NCI-H2081 treated with DMSO at 0.1 percent for 48 hours (cell line): ENCODE measurements at places on chromosomes 1 and 21.

- no peak for DNase-seq
These were observed 996 bp upstream of the TMEM51 start for GRCh38 chr1:15152318-15153183.

- DNase-seq = no peak
These were observed 5.0 kb downstream of the C1orf226 start for GRCh38 chr1:162386292-162387225.

DNA sequence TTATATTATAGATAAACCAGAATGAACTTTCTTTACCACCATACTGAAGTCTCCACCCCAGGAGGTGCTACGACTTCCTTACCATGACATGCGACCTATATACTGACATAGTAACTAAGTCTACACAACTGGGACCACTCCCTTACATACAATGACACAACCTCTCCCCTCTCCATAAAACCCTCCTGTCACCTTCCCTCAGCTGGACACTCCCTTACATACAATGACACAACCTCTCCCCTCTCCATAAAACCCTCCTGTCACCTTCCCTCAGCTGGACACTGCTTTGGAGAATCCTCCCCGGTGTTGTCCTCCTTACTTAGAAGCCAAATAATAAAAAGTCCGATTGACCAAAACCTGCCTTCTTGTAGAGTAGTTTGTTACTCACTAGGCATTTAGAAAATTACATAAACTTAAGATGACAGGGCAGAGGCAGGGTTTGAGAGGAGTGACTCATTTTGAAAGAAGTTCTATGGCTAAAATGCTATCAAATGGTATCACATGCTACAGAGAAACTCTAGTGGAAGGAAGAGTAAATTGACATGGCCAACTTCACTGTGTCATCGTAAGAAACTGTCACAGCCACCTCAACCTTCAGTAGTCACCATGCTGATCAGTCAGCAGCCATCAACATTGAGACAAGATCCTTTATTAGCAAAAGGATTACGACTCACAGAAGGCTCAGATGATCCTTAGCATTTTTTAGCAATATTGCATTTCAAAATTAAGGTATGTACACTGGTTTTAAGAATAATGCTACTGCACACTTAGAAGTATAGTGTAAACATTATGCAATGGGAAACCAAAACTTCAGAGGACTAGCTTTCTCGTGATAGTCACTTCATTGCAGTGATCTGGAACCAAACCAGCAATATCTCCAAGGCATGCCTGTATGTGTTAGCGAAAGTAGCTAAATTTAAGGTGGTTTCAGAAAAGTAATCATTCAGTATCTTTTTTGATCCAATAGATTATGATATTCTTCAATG, 56.4 kb downstream of the AHCTF1 start:
- DNase-seq = no peak

DNA sequence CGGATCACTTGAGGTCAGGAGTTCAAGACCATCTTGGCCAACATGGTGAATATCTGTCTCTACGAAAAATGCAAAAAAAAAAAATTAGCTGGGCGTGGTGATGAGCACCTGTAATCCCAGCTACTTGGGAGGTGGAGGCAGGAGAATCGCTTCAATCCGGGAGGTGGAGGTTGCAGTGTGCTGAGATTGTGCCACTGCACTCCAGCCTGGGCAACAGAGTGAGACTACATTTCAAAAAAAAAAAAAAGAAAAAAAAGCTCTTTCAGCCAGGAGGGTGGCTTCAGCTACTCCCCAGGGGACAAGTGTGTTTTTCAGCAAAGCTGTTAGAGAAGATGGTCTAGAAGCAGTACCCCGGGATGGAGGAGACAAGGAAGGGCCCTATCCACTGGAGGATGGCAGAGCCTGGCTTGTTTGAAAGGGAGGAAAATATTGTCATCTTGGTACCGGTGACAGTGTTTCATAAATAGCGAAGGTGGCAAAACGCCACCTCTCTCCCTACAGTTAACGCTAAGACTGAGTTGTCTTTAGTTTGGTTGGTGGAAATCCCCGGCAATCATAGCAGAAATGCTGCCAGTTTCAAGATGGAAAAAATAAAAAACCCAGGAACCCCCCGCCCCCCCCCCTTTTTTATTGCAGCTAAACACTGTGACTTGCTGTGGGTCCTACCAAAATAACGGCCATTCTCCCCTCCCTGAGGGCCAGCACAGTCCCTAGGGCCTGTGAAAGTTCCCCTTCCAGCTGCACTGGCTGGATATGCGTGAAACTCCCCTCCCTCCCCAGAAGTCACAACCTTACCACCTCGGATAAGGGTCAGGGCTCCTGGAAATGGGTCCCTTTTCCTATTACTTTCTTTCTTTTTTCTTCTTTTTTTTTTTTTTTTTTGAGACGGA, 3.5 kb downstream of the PIK3CD start:
- no peak for DNase-seq

GRCh38 chr1:77583483-77583882, 99.0 kb downstream of the ZZZ3 start:
- no peak for DNase-seq

DNA sequence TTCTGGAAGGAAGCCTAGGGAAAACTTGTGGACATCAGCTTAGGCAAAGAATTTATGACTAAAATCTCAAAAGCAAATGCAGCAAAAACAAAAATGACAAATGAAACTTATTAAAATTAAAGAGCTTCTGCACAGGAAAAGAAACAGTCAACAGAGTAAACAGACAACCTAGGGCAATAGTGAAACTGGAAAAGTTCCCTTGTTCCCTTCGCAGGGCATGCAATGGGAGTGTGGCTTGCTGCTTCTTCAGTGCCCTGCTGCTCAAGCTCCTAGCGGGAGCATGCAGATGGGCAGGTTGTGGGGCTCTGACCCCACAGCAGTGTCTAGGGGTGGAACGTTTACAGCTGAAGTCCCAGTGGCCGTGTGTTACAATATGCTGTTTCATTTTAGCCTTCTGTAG, 1797.4 kb downstream of the NCAM2 start:
- no peak for DNase-seq

- DNase-seq = no peak
These were observed 89.3 kb upstream of the QSOX1 start for GRCh38 chr1:180065408-180065807.

GRCh38 chr21:41064334-41064791, 103.6 kb upstream of the BACE2 start:
- DNase-seq = no peak

- no peak for DNase-seq
These were observed at the start of gene AMIGO1 for GRCh38 chr1:109509176-109510134. AMIGO1 (minus strand) TSS chr1:109509727; CDS start chr1:109508912, 815 bp downstream.

- DNase-seq = no peak
These were observed 114.6 kb upstream of the VAV3 start for GRCh38 chr1:108079440-108080025.

GRCh38 chr1:28428012-28428411, 58.5 kb downstream of the PHACTR4 start:
- DNase-seq = no peak

- DNase-seq = no peak
These were observed 880 bp upstream of the MTF2 start for GRCh38 chr1:93078203-93078602.

DNA sequence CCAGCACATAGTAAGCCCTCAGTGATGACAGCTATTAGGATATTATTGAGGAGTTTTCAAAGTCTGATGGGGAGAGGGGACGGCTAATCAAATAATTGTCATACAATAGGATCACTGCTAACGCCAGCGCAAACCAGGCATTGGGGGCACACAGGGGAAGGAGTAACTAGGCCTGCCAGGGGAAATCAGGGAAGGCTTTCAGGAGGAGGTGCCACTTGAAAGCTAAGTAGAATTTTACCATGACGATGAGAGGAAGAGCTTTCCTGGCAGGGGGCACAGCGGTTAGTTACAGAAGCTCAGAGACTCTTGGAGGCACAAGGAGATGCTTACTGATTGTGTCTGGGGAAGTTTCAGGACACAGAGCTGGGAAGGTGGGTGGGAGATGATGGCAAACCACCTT, 47.2 kb upstream of the LAPTM5 start:
- DNase-seq = no peak

DNA sequence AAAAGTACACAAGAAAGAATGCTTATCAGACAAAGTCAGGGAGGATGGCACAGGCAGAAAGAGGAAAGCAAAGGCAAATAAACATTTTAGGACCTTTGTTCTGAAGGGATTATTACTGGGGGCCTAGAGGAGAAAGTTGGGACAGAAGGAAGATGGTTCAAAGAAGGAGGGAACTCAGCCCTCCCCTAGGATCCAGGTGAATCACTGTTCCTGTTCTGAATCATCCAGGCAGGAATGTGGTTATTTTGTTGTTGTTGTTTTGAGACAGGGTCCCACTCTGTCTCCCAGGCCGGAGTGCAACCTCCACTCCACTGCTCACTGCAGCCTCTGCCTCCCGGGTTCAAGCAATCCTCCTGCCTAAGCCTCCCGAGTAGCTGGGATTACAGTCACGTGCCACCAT, 38.5 kb upstream of the PSEN2 start:
- no peak for DNase-seq
